ENCODE measurements at places on chromosomes 5 and 9. TPM values are rescaled to one million over a fixed set of nuclear protein-coding genes. Genes with fewer than 3 reads are reported as not detected.
A peak's percentile ranks its signal among the peaks of the same experiment; 100 is the strongest.

DNA sequence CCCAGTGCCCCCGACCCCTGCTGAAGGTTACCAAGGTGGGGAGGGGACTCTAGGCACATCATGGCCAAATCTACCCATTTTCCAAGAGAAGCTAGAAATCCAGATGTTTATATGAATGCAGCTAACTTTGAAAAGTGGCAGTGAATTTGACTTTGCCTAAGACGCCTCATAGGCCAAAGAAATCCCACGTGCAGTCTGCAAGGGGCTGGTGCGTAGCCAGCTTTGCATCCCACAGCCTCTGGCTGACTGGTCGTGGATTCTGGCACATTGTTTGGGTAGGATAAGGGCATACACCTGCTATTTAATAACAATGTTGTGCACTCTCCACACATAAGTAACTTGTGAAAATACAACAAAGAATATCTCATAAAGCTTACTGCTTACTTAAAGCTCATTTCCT is 3.5 kb upstream of the GADD45G start:
- DNase-seq: no peak

GRCh38 chr5:72386639-72387038 is 66.5 kb downstream of the PTCD2 start:
- DNase-seq: no peak

DNA sequence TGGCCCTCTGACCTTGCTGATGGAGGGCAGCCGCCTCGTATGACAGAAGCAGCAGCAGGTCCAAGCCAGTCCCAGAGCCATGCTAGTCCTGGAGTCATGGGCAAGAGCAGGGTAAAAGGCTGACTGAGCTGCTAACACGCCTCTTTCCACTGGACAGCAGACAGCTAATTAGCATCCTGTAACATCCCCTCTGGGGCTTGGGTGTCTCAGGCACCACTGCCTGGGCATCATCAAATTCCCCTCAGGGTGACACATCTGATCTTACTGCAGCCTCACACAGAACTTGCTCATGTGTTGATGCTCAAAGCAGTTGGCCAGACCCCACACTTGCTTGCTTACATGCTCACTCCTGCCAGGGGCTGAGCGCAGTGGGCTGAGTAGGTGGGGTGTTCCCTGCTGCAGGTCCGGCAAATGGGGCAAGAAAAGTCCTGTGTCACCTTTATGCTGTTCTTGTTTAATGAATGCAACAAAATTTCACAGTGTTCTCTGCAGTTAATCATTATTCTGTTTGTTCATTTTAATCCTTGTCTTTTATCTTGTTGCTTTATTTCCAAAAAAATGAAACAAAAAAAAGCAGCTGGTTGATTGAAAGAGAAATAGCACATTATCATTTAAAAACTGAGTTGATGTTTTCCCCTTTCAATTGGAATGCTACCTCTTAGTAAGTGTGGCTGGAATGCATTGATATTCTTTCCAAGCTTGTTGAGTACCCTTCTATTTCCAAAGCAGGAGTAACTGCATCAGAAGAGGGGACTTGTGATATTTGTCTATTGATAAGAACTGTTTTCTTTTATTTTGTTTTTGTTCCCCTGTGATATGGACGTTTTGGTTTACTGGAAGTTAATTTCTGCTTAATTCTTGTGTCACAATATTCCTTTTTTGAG is 254.1 kb downstream of the CDH18 start:
- DNase-seq: no peak

GRCh38 chr5:136781464-136781863 is 416.1 kb upstream of the TRPC7 start:
- DNase-seq: no peak

- DNase-seq: peak; percentile 78
These were observed 37.2 kb downstream of the FAM240B start for GRCh38 chr9:38682713-38683112.

DNA sequence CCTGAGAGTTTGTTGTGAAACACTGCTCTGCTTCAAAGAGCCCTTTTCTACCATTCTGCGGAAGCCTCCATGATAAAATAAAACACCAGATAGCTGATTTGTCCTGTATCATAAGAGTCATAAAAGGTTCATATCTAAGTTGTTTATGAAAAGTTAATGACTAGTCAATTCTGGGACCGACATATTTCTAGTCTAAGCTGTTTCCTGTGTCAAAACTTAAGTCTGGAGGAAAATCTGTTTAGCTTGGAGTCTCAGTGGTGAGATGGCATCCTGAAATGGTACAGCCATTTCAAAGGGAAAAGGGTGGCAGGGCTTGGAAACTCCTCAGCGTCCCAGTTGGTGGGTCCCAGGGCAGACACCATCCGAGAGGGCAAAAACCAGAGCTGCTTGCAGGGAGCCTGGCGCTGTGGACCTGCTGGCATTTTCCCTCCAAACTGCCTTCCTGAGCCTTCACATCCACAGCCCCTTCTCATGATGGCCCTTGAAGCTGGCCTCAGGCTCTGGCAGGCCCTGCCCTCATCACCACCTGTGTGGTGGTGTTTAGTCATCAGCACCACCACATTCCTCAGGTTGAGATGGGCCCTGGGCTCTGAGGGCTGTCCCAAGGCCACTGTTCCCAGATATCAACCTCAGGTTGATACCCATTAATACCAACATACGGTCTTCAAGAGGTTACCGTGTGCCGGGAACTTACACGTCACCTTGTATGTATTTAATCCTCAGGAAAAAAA is 184.0 kb downstream of the HSPA4 start:
- DNase-seq: no peak

DNA sequence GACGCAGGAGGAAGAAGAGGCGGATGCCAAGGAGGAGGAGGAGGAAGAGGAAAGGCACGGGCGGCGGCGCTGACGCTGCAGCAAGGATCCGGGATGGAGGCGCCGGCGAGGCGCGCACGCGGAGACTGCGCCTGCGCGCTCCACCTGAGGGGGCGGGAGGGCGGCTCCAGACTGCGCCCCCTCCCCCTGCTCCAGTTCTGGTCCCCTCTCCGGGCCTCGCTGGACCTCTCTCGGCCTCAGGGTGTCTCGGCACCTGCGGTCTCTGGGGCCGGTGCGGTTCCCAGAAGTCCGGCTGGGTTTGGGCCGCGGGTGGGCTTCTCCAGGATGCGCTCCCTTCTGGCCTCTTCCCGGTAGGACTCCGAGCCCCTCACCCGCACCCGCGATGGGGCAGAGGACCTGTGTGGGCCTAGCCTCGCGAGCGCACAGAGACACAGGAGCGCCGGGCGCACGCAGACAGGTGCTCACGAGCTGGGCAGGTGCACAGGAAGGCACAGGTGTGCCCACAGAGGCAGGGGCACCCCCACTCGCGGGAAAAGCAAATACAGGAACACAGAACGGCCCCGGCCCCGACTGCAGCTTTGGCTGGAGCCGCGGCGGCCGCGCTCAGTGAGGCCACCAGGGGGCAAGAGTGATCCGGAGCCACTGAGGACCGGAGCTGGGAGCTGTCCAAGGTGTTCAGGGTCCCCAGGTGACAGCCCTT is at the start of gene NPDC1:
NPDC1 (minus strand) TSS at position 90 of the 700 bp plus-strand sequence. CDS start 188 bp downstream, outside the sequence.
- peak; percentile 33 for DNase-seq

Gene MED22
- 19.7 TPM for total RNA-seq

Gene FBXL7
- 14.6 TPM for total RNA-seq

Gene FPGS
- total RNA-seq: 70.0 TPM

Data from SJSA1 (cell line).